ENCODE measurements at places on chromosomes 13 and 19. TPM values are rescaled to one million over a fixed set of nuclear protein-coding genes. Genes with fewer than 3 reads are reported as not detected.

Gene TBC1D4
- total RNA-seq, result 28.7 TPM

Gene RNF17
- total RNA-seq, result 0.86 TPM

Gene HAUS8
- total RNA-seq, result 3.5 TPM

Gene APOC1
- 2.6 TPM for total RNA-seq

Gene TTC9B
- not detected for total RNA-seq

Gene LGALS7B
- total RNA-seq, result not detected

Gene HRC
- not detected for total RNA-seq

Gene CBLC
- total RNA-seq, result under 0.01 TPM

Gene TMIGD2
- not detected for total RNA-seq

Gene EFNB2
- 7.4 TPM for total RNA-seq

Gene MCEMP1
- not detected for total RNA-seq

Gene KLK14
- total RNA-seq, result not detected

Gene ZNF470
- 3.9 TPM for total RNA-seq

Gene N4BP2L1
- 1.3 TPM for total RNA-seq

Gene LGALS14
- not detected for total RNA-seq

Gene MISP
- under 0.01 TPM for total RNA-seq

Gene ATP1A3
- not detected for total RNA-seq

Gene ZNF223
- 4.5 TPM for total RNA-seq

Gene POSTN
- 390 TPM for total RNA-seq

Gene DENND1C
- not detected for total RNA-seq

Gene FUZ
- total RNA-seq, result 19.3 TPM

Gene TMEM145
- not detected for total RNA-seq

Gene FARSA
- total RNA-seq, result 70.2 TPM

Gene PRR12
- 3.9 TPM for total RNA-seq

Gene IL4I1
- 0.64 TPM for total RNA-seq

Gene WBP4
- total RNA-seq, result 5.2 TPM

Gene SLC1A6
- total RNA-seq, result not detected

Gene C19orf67
- total RNA-seq, result not detected

Gene TNNI3
- total RNA-seq, result not detected

Gene ZNF439
- total RNA-seq, result 2.6 TPM

Measured in fibroblast of villous mesenchyme (primary cell).